CD4-positive, alpha-beta T cell treated with Interleukin-1 beta for 1 hour (primary cell): ENCODE measurements at places on chromosomes 2 and 18.

DNA sequence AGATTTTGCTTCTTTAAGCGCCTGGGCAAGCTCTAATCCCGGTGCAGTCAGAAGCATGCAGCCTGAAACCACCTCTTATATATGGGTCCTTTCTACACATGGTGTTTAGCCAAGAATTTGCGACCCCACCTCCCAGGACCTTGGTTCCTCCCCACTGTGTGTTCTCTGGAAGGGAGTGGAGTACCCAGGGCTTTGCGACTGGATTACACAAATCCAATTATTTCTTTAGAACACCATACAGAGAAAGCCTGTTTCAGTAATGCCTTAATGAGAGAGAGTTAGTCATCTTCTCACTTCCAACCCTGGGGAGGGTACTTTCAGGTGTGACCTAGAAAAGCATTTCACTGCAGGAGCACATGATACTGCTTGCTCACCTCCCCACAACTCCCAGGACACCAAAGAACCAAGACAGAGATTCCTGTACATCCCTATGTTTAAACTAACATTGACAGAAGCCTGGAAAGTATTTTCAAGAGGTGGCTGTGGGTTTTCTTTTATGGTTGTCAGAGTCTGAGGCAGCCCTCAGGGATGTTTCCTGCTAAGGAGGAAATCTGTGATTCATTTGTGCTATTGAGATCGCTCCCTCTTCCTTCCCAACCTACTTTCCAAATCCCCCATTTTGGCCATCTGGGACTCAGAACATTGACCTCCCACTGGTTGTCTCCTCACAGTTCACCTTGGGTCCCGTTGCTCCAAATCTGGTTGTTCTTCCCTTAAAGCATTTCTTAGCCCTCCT lies at the start of gene CAPN14:
CAPN14 (minus strand) TSS at position 51 of the 736 bp plus-strand sequence. CDS start 12,068 bp downstream, outside the sequence.
- no peak for DNase-seq

DNA sequence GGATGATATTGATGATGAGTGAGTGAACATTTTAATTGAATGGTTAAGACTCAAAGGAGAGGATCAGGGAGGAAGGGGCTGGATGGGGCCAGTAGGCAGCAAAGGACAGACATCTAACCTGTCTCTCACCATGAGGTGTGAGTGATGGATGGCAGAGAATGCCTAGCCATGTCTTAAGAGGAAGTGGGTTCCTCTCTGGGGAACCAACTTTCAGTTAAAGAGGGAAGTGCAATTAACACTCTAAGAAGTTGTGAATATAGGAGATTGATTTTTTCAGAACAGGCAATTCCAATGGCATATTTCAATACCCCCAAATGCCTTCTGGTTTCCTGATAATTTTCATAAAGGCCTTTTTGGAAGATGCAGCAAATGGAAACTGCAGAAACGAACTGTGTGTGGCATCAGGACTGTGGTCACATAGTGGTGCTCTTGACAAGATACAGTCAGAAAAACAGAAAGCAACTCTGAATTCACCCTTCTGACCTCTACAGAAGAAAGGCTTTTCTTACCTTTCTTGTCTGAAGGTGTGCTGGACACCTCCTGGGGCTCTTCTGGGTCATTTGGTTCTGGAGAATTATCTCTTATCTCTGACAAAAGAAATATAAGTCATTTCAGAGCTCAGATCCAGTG lies 10.2 kb downstream of the SP110 start:
- peak; percentile 29 for DNase-seq

GRCh38 chr2:43444989-43445645 lies 150.7 kb downstream of the THADA start:
- DNase-seq = no peak

GRCh38 chr2:236553522-236553921 lies 16.1 kb upstream of the ACKR3 start:
- DNase-seq = no peak

DNA sequence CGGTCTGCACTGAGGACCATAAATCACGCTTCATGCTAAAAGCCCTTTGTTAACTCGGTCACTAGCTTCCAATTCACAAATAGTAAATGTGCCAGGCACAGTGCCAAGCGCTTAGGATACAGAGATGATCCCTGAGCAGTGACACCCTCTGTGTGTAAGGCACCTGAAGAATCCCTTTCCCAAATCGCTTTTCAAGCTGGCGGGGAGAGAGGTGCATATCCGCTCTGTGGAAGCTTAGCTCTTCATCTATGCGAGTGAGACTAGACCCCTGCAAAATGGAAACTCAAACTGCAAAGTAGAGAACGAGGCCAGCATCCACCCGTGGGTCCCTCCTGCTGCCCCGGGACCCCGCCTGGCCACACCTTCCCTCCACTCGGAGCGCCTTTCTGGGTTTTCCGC lies 2.4 kb downstream of the PIEZO2 start:
- DNase-seq = no peak

DNA sequence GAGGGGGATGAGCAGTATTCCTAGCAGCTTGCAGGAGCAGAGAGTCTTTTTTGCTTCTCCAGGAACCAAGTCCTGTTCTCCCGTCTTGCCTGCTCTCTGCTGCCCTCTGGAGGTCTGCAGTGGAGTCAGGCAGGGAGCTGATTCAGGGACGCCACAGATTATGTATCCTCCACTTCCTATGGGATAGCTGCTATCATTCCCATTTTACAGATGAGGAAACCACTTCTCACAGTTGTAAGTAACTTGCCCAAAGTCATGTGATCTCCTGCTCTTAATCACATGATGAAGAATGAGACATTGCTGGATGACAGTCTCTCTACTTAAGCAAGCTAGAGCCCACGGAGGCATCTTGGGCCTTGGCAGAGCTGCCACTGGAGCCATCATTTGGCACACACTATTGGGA lies 8.3 kb downstream of the SLC4A5 start:
- peak; percentile 67 for DNase-seq
